ENCODE measurements at places on chromosomes 11 and 22.

GRCh38 chr11:69667619-69668604 lies 7.2 kb downstream of the LTO1 start:
- DNase-seq: no peak

DNA sequence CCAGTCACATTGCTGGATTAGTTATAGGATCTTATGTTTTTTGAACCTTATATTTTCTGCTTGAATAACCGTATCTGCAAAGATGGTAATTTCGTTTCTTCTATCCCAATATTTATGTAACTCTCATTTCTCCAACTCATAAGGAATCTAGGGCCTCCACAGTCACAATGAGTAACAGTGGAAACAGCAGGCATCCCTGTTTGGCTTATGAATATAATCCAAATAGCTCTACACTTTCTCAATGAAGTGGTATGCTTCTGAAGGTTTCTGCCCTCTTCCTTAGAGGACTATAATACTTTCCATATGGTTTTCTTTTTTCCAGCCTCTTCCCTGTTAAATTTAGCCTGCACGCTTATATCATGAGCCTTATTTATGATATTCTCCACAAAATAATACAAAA lies 16.5 kb downstream of the ATP6V1E1 start:
- DNase-seq: no peak

GRCh38 chr11:12123273-12123672 lies 12.9 kb downstream of the MICAL2 start:
- no peak for DNase-seq

DNA sequence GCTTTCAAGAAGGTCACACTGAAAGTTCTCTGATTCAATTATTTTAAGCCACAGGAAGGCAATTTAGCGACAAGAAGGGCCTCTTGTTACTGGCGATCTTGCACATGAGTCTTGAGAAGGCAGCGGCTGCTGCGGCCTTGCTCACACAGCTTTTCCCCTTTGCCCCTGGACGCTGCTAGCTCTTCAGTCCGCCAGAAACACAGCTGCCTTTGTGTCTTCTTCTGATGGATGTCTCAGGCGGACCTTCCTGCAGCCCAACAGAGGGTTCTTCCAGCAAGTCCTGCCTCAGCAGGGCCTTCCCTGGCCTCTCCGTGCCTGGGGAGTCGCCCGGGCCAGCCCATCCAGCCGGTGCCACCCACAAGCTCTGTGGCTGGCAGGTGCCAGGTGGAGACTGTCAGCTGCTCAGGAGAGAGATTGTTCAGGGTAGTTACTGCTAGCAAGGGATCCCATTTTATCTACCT lies 59.4 kb downstream of the PKNOX2 start:
- no peak for DNase-seq

DNA sequence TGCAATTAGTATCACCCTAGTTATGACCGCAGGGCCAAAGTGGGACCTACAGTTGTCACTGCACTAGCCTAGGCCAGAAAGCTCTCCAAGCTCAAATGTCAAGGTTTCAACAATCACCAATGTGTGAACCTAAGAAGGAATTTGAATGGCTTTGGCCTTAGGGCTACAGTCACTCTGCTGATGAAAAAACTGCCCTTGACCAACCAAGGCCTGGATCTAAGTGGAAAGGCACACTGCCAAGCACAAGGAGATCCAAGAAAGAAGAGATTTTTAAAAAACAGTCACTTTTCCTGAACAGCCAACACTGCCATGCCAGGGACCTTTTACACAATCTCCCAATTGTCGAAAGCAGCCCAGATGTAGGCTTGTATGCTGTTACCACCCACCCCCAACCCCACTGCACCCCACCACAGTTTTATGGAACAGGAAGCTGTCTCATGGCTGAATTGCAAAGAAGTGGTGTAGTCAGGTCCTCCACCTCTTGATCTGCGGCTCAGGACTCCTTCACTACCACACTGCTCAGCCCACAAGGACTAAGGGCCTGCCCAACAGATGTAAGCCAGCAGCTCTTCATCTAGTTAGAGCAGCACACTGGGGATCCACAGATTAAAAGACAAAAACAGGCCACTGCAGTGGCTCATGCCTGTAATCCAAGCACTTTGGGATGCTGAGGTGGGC lies 32.9 kb downstream of the SMCO4 start:
- DNase-seq: no peak

GRCh38 chr22:27250418-27250817 lies 551.1 kb downstream of the MN1 start:
- no peak for DNase-seq

GRCh38 chr22:24001314-24001713 lies 3.9 kb downstream of the GSTT4 start:
- no peak for DNase-seq

DNA sequence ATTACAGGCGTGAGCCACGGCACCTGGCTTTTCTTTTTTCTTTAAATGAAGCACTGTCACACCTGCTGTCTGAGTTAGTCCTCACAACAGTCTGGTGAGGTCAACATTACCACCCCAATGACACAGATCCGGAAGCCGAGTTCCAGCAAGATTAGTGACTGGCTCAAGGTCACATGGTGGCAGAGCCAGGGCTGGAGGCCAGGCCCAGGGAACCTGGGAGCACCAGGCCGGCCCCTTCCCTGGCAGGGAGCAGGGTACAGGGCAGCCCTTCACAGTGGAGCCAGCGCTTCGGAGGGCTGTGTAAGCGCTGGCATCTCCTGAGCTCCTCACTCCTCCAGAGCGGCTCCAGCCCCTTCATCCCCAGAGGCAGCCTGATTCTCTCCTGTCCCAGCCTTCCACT lies 118.7 kb downstream of the ST3GAL4 start:
- DNase-seq: no peak
